ENCODE measurements at places on chromosomes 2 and 18. TPM values are rescaled to one million over a fixed set of nuclear protein-coding genes. Genes with fewer than 3 reads are reported as not detected.

The TMEM169 gene
- polyA plus RNA-seq: 0.65 TPM

The DNPEP gene
- polyA plus RNA-seq: 104 TPM

The CYB5A gene
- polyA plus RNA-seq: 201 TPM

The GLB1L gene
- polyA plus RNA-seq: 3.3 TPM

The DNAJC10 gene
- polyA plus RNA-seq: 95.8 TPM

The MAL gene
- polyA plus RNA-seq: not detected

The STK16 gene
- polyA plus RNA-seq: 12.1 TPM

The CNDP1 gene
- polyA plus RNA-seq: 0.55 TPM

The MFF gene
- polyA plus RNA-seq: 133 TPM

The SP140 gene
- polyA plus RNA-seq: 0.53 TPM

The RELCH gene
- 11.7 TPM for polyA plus RNA-seq

The TLX2 gene
- polyA plus RNA-seq: not detected

The FN1 gene
- 164 TPM for polyA plus RNA-seq

The MBP gene
- not detected for polyA plus RNA-seq

The C2orf66 gene
- polyA plus RNA-seq: 0.18 TPM

The ERBB4 gene
- polyA plus RNA-seq: 42.1 TPM

The FAM124B gene
- not detected for polyA plus RNA-seq

The GAREM2 gene
- polyA plus RNA-seq: 2.8 TPM

The SLC16A14 gene
- 6.0 TPM for polyA plus RNA-seq

The CCDC148 gene
- polyA plus RNA-seq: 2.1 TPM

The DGKD gene
- polyA plus RNA-seq: 44.5 TPM

The ZBTB7C gene
- polyA plus RNA-seq: 2.3 TPM

The MYO3B gene
- polyA plus RNA-seq: not detected

The SLC4A5 gene
- polyA plus RNA-seq: 3.3 TPM

The POU3F3 gene
- polyA plus RNA-seq: not detected

All from cardiac muscle cell (in vitro differentiated cells and primary cell).